AG08396 (cell line): ENCODE measurements at places on chromosomes 16 and 17.

DNA sequence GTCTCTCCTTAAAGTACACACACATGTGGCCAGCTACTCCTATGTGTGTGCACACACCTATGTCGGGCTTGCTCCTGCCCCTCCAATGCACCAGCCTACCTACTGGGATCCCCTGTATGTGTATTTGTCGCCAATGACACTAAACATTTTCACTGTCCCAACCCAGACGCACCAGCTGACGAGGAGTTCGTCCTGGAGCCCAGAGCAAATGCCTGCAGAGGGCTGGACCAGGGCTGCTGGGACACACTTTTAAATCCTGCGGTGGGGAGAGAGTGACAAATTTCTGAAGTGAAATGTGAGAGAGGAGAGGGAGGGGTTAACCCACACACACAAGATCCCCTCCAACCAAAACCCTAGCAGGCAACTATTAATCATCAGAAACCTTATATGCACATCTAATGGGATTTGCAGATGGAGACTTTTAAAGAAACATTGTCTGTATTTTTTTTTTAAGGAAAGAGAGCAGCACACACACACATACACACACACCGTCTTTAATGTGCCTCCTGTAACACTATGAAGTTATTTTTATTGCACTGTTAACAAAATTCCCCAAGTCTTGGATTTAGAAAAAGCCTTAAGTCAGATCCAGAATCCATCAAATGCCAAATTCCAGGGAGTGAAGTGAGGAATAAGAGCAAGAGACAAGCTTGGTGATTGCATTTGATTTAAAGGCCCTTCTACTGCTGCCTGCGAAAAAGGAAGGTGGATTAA, at the start of gene MEOX1:
Gene MEOX1 (minus strand): TSS at position 224 of the 714 bp plus-strand sequence. CDS start 388 bp downstream, outside the sequence.
- peak; percentile 77 for DNase-seq

DNA sequence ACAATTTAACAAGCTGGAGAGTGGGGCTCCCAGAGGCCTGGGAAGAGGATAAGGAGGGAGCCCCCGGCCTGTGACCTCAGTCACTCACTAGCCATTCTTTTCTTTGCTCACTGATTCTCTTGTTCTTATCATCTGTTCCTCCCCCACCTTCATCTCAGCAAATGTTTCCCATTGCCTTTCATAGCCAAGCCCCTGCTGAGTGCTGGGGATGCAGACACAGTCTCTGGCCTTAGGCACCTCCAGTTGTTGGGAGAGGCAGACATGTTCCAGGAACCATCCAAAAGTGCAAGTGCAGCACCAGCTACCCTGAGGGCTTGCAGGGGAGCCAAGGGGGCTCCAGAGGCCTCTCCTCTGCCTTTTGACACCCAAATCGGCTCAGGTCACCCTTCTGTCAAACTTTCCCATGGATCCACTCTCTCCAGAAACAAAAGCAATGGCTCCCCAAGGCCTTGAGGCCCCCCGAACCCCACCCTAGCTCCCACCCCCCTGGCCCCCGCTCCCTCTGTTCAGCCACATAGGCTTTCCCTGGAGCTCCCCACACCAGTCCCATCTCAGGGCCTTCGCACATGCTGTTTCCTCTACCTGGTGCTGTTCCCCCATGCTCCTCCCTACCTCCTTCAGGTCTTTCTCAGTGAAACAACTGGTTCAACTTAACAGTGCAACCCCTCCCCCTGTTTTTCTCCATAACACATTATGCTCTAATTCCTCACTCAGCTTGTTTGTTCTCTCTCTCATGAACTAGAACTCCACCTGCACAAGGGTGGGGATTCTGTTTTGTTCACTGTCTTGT, 14.9 kb upstream of the KCNJ12 start:
- DNase-seq: no peak

DNA sequence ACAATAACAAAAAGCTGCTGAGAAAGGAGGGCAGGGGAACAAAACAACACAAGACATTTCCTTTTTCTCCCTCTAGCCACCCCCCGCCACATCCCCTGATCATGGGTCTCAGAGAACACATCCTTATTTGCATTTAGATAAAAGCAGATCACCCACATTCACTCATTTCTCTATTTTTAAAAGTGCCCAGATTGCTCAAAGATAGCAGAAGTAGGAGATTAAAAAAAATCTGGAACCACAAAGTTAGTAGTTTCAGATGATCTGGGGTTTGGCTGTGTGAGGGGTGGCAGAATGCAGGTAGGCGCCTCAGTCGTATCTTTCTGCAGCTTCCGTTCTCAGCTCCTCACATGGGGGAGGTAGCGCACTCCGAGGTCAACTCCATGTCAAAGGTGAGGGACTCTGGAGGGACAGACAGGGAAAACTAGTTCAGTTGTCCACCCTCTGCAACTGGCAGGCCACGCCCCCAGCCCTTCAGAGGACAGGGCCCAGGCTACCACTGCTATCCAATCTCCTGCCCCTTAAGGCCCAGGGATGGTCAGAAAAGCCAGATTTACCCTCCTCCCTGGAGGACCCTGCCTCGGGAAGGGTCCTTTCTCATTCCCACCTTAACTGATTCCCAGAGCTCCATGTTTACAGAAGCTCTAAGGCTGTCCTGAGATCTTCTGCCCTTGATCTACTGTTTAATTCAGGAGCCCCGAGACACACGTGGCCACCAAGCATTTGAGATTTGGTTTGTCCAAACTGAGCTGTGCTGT, 27.3 kb downstream of the STAT5A start:
- DNase-seq: no peak

DNA sequence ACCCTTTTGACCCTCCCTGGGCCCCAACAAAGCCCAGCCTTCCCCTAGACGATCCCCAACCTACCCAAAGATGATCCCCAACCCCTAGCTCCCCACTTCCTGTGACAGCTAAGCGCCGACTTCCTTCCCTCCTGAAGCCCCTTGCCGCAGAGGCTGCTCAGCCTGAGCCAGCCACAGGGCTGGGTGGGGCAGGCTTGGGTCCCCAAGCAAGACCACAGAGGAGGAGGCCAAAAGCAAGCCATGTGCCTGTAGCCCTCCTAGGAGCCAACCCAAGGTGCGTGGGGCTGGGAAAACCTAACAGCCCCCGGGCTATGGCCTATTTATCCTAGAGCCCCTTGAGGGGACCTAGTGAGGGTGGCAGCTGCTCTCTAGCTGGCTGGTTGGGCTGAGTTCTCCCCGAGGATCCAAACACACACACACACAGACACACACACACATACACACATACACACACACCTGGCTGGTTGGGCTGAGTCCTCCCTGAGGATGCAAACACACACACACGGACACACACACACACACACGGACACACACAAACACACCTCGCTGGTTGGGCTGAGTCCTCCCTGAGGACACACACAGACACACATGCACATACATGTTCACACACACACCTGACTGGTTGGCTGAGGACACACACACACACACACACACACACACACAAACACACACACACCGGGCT, 4.8 kb downstream of the ARRB2 start:
- no peak for DNase-seq

GRCh38 chr17:77496401-77496801, 355.6 kb downstream of the SEC14L1 start:
- no peak for DNase-seq

- no peak for DNase-seq
Measured at GRCh38 chr17:69669441-69670178, 255.1 kb downstream of the MAP2K6 start.

DNA sequence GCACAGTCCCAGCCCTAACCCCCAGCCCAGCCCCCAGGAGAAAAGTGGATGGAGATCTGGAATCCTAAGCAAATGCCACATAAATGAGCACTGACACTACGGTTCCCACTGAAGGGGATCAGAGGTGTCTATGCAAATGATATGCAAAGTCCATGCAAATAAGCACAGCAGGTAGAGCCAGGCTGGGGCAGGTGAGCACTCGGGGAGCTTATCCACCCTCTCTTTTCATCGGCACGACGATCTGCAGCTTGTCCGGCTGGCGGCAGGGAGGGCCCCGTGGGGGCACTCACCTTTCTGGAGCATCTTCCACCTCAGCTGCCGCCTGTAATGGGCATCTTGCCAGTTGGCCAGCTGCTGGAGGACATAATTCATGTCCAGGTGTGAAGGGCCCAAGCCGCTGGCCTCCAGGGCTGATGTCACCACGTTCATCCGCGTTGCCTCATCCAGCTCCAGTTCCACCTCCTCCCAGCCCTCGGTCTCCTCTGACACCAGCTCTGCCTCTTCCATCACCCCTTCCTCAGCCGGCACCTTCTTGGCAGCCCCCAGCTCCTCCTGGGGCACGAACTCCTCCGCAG, 9.9 kb downstream of the HAP1 start:
- DNase-seq: no peak

- no peak for DNase-seq
Measured at GRCh38 chr17:75074532-75074931, 13.2 kb upstream of the SLC16A5 start.

DNA sequence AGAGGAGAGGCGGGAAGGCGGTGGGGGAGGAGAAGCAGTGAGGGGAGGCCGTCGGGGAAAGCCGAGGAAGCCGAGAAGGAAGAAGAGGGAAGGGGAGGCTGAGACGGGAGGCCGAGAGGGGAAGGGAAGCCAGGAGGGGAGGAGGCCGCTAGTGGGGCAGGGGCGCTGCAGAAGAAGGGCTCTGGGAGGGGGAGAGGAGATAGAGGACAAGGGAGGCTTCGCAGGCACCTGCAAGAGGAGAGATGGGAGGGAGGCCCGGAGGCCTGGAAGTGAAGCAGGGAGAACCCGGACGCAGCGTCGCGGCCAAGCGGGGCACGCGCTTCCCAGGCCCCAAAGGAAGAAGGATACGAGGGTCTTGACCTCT, 2.3 kb downstream of the C17orf58 start:
- no peak for DNase-seq

DNA sequence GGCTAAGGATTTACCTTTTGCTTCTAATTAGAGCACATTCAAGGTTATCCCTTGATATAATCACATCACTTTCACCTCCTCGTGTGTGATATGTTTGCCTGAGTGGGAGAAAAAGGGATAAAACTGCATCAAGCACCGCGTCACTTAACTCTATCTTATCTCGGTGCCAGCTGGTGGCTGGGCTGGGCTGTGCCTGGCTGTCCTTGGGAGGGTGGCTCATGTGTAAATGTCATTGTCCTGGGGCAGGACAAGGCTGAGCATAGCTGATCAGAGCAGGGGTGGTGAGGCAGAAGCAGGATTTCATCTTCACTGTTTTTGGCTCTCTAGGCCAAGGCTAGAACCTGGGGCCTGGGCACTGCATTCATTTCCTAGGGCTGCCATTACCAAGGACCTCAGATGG, 105.3 kb downstream of the RAP1GAP2 start:
- no peak for DNase-seq

DNA sequence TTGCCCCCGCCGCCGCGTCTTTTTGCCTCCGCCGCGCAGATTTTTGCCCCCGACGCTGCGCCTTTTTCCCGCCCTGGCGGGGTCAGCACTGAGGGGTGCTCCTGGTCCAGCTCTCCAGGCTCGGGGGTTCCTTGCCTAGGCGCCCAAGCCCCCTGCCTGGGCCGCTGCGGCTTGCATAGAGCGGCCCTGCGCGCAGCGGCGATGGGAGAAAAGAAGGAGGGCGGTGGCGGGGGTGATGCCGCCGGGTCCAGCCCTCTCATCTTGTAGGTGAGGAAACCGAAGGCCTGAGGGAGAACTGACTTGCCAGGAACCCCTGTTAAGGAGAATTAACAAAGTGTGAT, 330.8 kb upstream of the WSB1 start:
- DNase-seq: no peak

- DNase-seq: no peak
Measured at GRCh38 chr16:72300892-72301291, 128.9 kb upstream of the PMFBP1 start.

DNA sequence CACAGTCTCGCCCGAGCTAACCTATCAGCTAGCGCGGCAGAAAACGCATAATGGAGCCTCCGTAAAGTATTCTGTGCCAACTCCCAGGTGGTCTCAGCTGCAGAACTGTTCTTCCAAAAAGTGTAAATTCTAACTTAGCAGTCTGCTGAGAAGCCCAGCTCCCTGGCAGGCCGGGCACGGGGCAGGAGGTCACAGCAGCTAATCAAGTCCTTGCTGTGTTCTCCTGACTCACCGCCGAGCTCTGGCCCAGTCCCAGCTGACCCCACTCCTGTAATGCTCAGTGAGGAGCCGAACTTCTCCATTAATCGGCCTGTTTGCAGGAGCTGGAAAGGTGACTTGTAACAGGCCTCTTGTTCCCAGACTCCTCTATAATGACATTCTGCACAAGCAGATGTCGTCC, 193.3 kb downstream of the IRX3 start:
- no peak for DNase-seq

DNA sequence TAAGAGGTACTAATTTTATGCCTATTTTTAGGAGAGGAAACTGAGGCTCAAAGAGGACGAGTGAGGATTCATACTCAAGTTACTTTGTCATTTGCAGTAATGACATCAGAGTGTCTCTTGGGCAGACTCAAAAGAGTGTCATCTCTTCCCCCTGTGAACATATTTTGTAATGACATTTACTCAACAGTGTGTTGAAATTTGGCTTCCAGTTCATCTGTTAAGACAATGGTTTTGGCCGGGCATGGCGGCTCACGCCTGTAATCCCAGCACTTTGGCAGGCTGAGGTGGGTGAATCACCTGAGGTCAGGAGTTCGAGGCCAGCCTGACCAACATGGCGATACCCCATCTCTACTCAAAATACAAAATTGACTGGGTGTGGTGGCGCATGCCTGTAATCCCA, 28.9 kb downstream of the WFDC1 start:
- no peak for DNase-seq

- DNase-seq: no peak
Measured at GRCh38 chr17:45757431-45758218, 26.5 kb upstream of the CRHR1 start.

GRCh38 chr17:33647956-33648355, 354.9 kb upstream of the ASIC2 start:
- DNase-seq: no peak

GRCh38 chr16:52578007-52578828, 31.3 kb upstream of the TOX3 start:
- DNase-seq: no peak

DNA sequence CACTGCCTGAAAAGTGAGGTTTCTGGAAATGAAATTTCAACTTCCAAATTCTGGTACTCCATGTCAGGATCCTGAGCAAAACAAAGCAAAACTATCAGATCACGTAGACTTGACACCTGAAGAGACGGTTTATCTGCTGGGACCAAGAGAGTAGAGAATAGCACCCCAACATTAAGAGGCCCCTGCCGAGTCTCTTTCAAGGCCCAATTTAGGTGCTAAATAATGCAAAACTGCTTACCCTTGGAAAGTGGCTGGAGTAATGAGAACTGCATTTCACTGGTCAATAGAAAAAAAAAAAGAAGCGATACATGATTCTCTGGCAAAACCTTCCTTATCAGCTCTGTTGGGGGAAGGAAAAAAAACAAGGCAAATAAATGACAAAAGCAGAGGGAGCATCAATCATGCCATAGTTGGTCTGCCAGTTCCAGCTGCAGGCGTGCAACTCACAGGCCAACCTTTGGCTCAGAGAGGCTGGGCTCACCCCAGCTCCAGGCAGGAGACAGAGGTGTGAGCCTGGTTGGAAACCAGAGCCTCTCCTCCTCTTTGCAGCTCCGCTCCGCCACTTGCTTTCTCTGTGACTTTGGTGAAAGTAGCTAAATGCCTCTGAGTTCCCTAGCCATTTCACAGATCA, 595.2 kb downstream of the TOX3 start:
- DNase-seq: no peak

- DNase-seq: no peak
Measured at GRCh38 chr17:61774724-61775123, 88.6 kb downstream of the BRIP1 start.
